Smooth muscle cell of the brain vasculature (primary cell): ENCODE measurements at places on chromosomes 7 and 10.

- DNase-seq, result peak; percentile 12
Measured at GRCh38 chr7:111532625-111533024, 29.7 kb downstream of the IMMP2L start.

- no peak for DNase-seq
Measured at GRCh38 chr7:35248576-35249536, 5.0 kb downstream of the TBX20 start.

- DNase-seq, result no peak
Measured at GRCh38 chr7:44060091-44060947, 5.0 kb downstream of the PGAM2 start.

DNA sequence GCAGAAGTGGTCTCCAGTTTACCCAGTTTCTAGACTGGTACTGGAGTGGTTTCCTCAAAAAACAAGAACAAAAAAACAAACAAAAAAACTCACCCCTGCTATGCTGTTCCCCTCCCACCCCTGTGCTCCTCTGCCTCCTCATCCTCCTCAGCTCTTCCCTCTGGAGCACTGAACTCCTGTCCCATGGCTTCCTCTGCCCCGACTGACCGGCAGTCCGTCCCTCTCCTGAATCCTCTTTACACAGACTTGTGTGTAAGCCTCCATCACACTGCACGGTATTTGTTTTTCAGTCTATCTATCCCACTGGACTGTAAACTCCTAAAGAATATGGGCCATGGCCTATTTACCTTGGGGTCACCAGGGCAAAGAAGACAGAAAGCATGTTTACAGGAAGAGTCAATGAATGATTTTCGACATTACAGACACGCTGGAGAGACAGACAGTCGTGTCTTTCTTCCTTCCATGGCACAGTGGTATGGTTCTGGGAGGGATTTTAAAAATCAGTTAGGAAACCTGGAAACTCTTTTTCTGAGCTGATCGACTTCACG lies 265.3 kb downstream of the GLI3 start:
- DNase-seq, result no peak

- DNase-seq, result no peak
Measured at GRCh38 chr7:84688671-84689070, 494.1 kb upstream of the SEMA3A start.

DNA sequence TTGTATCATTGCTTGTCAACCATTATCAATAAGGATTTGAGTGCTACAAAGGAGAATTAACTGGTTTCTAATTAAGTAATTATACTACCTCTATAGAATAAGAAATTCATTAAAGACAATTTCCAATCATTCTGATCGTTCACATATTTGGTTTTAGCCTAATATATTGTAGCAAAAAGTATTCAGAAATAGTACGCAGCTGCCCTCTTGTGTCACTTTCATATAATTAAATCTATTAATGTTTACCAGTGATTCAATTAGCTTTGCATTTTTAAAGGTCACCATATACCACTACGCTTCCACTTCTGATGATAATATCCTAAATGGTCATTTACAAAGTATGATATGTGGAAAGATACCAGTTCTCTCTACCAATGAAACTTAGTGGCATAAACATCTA lies 128.3 kb downstream of the NEBL start:
- DNase-seq, result peak; percentile 2

GRCh38 chr10:116097239-116097784 lies 175.7 kb downstream of the GFRA1 start:
- no peak for DNase-seq

- no peak for DNase-seq
Measured at GRCh38 chr7:139271718-139272628, 40.9 kb downstream of the UBN2 start.

GRCh38 chr10:123614888-123615287 lies 51.3 kb upstream of the GPR26 start:
- DNase-seq, result no peak

DNA sequence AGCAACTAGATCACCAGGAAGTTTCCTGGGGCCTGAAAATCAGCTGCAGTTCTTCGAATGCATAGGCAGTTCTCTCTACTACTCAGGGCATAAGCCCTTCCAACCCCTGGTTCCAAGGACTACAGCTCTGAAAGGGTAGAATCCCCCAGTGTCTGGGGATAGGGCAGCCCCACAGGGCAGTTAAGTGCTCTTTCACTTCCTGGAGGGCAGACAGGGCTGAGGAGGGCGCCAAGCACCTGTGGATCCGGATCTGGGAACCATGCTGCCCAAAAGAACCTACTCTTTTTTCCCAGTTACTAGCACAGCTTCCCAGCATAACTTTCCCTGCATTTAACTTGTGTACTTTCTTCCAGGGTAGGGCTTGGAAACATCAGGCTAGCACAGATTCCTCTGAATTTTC lies 41.1 kb downstream of the CXCL12 start:
- no peak for DNase-seq

- DNase-seq, result peak; percentile 7
Measured at GRCh38 chr10:49272251-49273081, 26.5 kb upstream of the C10orf71 start.

- no peak for DNase-seq
Measured at GRCh38 chr10:37711617-37712488, 145.6 kb downstream of the ZNF248 start.

DNA sequence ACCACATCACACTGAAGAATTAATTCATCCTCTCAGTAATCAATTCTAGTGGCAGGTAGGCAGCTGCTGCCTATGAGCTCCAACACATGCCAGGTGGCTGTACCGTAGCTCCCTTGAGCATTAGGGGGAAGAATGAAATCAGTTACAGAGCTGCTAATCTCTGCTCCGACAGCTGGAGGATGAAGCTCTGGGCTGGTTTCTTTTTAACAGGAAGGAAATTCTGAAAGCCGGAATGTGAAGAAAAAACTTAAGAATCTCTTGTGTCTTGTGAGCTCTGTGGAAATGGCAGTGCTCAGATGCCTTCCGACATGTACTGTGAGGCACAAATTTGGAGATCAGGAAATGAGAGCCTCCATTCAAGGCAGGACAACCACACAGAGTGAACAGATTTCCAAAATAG lies 2.8 kb upstream of the AHCYL2 start:
- no peak for DNase-seq

DNA sequence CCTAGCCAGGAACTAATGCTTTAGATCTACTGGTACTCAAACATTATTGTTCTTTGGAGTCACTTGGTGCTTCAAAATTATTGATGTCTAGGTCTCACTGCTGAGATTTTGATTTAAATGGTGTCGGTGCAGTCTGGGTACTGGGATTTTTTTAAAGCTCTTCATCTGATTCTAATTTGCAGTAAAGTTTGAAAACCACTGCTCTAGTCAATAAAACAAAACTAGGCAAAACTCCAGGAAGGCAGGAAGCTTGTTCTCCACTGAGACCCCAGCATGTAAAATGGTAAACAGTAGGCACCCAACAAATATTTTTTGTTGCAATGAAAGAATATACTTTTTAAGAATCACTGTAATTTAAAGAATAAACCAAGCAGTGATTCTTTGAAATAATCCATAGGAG lies 49.7 kb downstream of the ADD3 start:
- DNase-seq, result no peak

DNA sequence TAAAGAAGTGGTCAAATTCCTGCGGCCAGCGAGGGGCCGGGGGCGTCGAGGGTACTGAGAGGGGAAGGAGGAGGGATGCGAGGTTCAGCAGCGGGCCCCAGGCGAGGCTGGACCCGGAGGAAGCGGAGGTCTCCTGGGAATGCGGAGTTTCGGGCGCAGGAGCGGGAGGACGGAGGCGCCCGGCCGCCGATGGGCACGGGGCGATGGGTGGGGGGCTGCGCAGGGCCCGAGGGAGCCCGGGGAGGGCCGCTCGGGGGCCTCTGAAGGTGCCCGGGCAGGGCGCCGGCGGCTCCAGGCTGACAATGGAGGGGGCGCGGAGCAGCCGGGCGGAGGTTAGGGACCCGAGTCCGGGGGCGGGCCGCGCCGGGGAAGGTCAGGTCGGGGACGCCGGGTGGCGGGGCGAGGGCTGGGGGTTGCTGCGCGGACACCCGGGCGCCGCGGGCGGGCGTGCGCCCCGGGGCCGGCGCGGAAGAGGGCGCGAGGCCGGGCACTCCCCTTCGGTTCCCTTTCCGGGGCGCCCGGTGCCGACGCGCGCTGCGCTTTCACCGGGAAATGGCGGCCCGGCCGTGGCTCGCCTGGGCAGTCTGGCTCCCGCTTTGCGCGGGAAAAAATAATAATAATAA lies 683 bp downstream of the MACROH2A2 start:
- DNase-seq, result no peak

DNA sequence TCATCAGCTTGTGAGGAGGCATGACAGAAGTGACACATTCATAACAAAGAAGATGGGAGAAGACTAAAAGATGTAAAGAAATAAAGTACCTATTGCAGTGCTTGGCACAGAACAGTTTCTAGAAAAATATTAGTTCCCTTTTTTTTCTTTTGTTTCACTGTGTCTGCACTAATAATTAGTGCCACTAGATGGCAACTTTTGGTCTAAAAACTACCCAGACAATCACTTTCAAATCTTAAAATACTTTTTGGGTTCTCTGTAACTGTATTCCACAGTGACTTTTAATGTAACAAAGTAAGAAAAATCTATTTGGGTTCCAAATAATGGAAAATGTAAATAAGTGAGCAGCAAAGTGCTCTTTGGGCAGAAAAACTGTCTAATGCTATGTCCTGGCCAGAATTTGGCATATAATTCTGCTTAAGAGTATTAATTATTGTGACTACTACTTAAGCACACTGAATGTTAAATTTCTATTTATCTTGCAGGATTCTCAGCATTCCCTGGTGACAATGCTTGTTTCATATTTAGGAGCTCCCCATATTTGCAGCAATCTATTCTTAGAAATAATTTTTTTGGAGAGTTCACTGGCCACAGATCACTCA lies 134.8 kb upstream of the KIF5B start:
- DNase-seq, result no peak

DNA sequence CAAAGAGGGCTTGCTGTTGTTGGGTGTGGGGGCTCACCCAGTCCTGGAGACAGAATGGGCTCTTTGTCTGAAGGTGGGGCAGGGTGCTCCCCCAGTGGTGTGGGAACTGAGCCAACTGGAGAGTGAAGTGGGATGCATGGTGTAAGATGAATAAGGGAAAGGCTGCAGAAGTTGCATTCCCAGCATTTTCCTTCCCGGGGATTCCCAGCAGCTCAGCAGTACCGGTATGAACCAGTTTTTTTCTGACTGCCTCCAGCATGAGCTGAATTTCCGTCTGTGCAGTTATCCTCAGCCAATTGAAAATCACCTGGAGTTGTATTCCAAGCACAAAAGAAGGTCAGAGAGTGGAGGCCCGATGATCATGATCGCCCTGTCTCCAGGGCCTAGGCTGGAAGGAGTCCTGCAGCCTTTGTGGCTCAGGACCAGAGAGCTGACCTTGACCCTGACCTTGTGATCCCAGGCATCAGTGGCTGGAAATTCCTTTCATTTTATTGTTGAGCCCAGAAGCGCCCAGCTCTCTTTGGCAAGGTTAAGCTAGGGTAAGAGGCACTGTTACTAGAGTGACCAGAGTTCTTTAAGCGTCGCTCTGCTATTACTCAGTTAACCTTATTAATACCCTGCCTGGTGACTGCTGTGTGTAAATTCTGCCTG lies 33.4 kb downstream of the OGDH start:
- peak; percentile 57 for DNase-seq

DNA sequence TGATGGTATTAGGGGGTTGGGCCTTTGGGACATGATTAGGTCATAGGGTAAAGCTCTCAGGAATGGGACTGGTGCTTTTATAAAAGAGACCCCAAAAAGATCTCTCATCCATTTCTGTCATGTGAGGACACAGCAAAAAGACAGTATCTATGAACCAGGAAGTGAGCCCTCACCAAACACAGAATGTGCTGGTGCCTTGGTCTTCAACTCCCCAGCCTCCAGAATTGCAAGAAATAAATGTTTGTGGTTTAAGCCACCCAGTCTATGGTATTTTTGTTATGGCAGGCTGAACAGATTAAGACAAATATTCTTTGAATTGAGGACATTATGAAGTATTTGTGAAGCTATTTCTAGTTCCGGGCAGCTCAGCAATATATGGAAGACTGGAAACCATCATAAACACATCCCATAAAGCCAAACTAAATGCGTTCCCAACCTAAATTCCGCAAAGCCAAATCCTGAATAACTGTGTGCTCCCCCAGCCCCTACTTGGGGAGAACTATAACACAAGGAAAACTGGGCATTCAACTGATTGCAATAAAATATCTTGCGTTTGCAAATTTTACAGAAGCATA lies 153.7 kb downstream of the GALNT17 start:
- no peak for DNase-seq

GRCh38 chr10:31321396-31321941 lies 2.5 kb downstream of the ZEB1 start:
- no peak for DNase-seq

DNA sequence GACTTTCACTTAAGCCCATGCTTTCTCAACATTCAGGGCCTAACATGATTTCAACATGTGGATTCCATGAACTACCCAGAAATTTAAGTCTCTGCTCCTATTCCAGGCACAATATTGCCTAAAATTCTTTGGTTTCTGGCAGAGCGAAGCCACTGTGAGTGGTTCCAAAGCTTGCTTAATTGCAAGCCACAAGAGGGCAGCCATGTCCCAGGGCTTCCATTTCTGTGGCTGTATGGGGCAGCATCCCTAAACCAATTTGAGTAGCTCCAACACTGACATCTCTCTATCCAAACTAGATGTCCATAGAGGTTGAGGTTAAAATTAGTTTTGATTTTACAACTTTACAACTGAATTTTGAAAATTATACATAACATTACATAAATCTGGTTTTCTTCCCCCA lies 56.3 kb upstream of the MDFIC start:
- peak; percentile 33 for DNase-seq

- DNase-seq, result no peak
Measured at GRCh38 chr10:5588603-5589002, 63.8 kb downstream of the CALML3 start.

- DNase-seq, result no peak
Measured at GRCh38 chr10:113557424-113557862, 4.6 kb downstream of the HABP2 start.

GRCh38 chr10:109934958-109935793 lies 11.9 kb upstream of the XPNPEP1 start:
- peak; percentile 97 for DNase-seq

DNA sequence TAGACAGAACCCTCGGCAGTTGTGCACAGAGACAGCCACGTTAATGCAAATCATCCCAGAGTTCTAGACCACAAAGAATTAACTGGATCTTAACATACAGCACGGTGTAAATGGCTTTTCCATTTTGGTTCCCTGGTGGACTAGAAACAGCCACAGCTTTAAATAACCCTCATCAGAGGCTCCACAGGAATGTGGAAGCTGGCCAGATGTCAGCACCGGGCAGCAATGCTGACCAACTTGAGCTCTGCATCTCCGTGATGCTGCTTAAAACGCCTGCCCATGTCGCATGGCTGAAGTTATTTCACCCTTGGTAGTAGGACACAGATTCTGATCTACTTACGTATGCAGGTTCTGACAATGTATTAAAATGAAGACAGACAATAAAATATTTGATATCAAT lies 24.5 kb downstream of the RSU1 start:
- DNase-seq, result no peak
